ENCODE measurements at places on chromosomes 1 and 21.
A peak's percentile ranks its signal among the peaks of the same experiment; 100 is the strongest.

DNA sequence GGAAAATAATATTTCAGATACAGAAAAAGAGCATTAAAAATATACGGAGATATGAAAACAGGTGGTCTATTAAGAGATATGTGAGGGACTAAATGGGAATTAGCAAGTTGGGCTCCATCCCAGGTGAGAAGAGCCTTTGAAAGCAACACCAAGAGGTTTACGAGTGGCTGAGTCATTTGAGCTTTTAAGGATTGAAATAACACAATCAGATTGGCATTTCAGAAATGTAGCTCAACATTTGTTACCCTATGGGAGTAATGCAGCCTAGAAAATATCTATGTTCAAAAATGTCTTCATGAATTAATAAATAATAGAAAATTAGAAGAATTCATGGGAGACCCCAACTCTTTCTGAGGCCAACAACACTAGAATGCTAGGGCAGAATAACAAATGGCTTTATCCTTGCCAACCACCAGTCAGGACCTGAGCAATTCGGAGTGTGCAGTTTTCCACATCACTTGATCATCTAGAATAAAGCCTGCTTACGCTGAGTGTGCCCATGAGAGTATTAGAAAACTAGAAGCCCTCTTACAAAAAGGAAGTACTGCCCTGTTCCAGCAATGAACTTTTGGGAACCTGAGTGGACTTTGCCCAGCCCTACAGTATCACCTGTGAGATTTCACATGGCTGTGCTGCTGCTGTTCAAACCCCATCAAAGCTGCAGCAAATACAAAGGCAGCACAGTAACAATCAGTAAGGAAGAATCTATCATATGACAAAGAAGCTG, 538.0 kb upstream of the CAMK1G start:
- DNase-seq, result peak; percentile 76

- DNase-seq, result no peak
Measured at GRCh38 chr21:16537501-16537900, 807.7 kb downstream of the USP25 start.

GRCh38 chr1:145886816-145887215, 1.1 kb upstream of the ANKRD35 start:
- DNase-seq, result no peak

DNA sequence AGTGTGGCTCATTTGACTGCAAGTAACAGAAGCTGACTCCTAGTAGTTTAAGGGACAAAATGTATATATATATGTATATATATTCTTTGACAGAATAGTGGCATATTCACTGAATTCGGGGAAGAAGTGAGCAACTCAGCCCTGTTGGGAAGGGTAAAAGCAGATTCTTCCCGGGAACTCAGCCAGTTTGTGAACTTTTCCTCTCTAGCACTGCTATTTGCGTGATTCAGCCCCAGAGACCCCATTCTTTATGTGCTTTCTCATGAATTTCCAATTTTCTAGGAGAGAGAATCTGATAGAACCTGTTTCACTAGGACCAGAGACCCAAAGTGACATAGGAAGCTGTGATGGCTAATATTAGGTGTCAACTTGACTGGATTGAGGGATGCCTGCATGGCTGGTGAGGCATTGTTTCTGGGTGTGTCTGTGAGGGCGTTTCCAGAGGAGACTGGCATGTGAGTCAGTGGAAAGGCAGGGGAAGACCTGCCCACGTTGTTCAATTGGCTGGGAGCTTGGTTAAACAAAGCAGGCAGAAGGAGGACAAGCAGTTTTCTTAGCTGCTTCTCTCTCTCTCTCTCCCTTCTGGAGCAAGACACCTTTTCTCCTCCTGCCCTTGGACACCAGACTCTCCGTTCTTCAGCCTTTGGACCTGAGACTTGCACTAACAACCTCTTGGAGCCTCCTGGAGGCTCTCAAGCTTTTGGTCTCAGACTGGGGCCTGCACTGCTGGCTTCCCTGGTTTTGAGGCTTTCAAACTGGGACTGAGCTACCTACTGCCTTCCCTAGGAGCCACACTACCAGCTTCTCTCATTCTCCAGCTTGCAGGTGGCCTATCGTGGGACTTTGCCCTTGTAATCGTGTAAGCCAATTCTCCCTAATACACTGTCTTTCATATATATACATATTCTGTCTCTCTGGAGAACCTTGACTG, 93.4 kb upstream of the KCNK1 start:
- peak; percentile 7 for DNase-seq

GRCh38 chr1:83854456-83854855, 144.5 kb downstream of the TTLL7 start:
- no peak for DNase-seq

DNA sequence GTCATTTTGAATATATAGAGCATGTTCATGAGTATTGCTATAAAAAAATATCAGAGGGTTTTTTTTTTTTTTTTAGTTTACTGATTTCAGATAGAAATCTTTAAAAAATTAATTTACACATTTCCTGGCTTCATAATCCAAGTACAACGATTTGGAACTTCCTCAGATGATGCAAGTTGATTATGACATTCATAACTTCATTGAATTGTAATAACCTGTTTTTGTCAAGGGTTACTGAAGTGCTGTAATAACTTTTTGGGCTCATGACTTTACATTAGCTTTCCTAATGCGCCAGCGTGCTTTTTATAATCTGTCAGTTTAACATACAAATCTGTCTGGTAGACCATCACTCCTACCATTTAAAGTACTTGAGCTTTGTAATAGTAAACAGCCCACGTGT, 81.3 kb downstream of the SASS6 start:
- DNase-seq, result no peak

- no peak for DNase-seq
Measured at GRCh38 chr1:96308314-96308713, 413.3 kb upstream of the PTBP2 start.

- peak; percentile 53 for DNase-seq
Measured at GRCh38 chr1:167165948-167166689, 54.6 kb upstream of the POU2F1 start.

DNA sequence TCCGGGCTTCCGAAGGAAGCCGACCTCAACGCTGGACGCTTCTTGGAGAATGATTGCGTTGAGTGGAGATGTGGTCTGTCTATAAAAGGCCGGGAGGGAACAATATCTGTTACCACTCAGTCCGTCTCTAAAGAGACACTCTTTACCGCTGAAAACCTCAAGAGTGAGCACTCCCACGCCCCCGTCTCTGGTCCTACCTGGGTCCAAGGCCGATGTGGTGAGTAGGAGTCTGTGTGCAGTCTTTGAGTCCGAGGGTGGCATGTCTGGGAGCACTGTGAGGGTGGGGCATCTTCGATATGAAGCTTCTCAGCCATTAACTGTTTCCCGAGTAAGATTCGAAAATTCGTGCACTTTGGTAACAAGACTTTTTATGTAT, 576 bp downstream of the ZFP69 start:
- DNase-seq, result peak; percentile 40

GRCh38 chr1:204652497-204652896, 33.0 kb downstream of the LRRN2 start:
- no peak for DNase-seq

DNA sequence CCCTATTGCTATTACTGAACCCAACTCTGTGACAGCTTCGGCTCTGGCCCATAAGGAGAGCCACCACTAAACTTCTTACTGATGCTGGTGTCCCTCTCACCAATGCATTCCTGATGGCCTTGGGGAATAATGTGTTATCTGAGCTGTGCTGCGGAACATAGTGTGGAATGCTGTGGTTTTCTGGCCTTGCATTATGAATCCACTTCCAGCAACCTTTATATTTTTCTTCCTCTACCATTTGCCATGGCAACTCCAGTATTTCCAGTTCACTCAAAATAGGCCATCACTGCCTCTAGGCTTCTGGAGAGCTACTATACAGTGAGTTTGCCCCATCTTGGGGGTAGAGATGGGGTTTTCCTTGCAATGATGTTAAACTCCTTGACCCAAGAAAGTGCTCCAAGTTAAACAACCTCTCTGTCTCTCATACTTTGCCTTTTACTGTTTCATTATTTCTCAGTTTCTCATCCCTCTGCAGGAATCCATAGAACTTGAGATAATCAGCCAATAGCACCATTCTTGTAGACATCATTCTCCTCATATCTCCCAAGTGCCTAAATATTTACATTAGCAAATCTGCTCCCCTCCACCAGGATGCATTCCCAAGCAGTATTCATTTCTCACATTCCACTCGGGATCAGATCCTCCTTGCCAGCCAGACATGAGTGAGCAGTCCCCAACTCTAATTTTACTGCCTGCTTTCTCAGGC, 11.1 kb upstream of the RAVER2 start:
- peak; percentile 26 for DNase-seq

DNA sequence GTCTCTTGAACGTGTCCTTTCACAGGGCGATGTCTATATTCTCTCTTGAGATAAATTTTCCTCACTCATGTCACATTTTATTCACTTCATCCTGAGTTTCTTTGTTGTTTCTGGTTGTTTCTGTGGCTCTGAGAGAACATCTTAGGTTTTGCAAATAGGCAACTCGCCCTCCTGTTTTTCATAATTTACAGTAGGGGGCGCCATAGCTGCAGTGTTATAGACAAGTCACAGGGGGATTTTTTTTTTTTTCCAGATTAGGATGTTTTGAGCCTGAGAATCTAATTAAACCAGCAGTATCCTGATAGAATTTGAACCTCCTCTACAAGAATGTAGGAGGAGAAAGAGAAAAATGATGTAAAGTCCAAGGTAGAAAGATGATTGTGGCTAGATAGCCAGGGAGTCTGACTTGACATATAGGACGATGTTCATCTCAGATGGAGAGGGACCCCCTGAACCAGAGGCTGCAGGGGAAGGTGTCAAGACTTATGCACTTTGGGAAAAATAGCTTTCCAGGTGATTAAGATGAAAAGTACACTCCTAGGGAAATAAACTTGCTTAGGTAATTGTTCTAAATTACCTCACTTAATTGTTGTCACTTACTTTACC, 76.3 kb downstream of the ZP4 start:
- peak; percentile 18 for DNase-seq

- peak; percentile 48 for DNase-seq
Measured at GRCh38 chr1:7539769-7540175, 231.3 kb upstream of the VAMP3 start.

DNA sequence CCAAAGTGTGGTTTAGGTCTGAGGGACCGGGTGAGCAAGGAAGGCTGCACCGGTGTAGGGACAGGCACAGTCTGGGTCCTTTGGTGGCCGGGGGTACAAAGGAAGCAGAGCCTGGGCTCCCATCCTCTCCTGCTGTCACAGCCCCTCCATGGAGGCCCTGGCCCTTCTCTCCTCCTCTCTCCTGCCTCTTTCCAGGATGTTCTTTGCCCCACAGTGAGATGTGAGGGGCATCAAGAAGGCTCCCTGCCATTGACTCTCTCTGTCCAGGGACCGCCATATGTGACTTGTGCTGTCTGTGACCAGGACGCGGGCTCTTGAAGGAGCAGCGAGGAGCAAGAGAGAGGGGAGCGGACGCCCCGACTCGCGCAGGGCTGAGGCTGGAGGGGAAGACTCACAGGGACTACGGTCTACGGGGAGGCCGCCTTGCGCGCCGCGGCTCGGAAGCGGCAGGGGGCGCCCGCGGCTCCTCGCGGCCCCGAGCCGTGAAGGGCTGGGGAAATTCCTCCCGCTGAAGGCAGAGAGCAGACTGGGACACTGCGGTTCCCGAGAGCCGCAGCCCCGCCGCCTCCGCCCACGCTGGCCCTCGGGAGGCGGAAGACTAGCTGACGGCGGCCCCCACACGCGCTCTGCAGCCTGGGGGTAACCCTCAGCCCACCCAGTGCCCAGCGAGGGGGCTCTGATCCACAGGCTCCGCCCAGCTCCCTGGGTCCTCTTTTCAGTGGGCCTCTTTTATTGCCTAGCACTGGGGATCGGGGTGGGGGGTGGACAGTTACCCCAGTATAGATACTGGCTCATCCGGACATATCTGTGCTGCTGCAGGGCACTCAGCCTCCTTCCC, 40.8 kb downstream of the MAB21L3 start:
- DNase-seq, result peak; percentile 78

GRCh38 chr21:17819877-17820229, 697 bp upstream of the C21orf91 start:
- no peak for DNase-seq

GRCh38 chr1:187477103-187477502, 648.4 kb downstream of the PLA2G4A start:
- peak; percentile 15 for DNase-seq

DNA sequence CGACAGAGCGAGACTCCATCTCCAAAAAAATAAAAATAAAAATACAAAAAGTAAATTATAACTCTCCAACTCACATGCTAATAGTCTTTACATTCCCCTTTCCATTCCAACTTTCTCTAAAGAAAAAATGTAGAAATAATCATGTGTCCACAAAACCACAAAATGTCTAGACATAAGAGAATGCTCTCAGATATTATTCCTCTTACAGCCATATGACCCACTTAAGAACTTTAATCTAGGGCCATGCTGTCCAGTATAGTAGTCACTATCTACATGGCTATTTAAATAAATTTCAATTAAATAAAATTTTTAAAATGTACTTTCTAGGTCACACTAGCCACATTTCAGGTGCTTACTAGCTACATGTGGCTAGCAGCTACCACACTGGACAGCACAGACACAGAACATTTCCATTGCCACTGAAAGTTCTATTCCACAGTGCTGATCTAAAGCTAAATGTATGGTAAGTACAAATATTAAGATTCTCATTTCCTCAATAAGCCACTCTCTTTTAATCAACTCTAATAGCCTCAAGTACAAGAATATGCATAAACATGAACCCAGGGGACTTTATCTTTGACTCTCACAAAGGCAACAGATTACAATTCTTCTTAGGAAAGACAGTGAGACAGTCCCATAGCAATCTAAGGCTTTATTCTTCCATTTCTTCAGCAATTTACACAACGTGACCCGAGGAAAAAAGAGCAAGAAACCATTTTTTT, 138.6 kb downstream of the RERE start:
- no peak for DNase-seq

- DNase-seq, result no peak
Measured at GRCh38 chr1:107198561-107198960, 57.7 kb downstream of the NTNG1 start.

DNA sequence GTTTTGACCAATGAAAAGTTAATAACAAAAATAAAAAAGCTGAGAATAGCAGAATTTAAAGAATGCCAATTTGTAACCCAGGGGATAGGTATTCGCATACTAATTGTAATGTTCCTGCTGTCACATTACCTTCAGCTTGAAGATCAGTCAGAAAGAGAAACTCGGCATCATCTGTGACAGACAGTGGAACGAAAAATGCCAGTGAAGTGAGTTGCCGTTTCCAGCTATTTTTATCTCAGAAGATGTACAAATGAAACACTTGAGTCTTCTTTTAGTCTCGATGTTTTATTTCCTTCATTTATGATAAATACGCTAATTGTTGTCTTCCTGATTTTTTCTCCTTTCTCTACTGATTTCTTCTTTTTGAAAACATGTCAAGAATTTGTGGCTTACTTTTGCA, 26.1 kb downstream of the RGS21 start:
- no peak for DNase-seq

GRCh38 chr21:43983860-43984420, 28.2 kb upstream of the TRAPPC10 start:
- DNase-seq, result no peak

GRCh38 chr1:42359466-42359865, 21.1 kb upstream of the RIMKLA start:
- DNase-seq, result no peak
